Vagina (tissue), 2 donors: ENCODE measurements at places on chromosomes 3 and 15. TPM values are rescaled to one million over a fixed set of nuclear protein-coding genes. Genes with fewer than 3 reads are reported as not detected.

Gene PLA2G4D
- total RNA-seq, result 26.5 TPM

Gene XCR1
- total RNA-seq, result not detected

GRCh38 chr3:156682501-156682900, 8.1 kb downstream of the TIPARP start:
- no peak for DNase-seq

DNA sequence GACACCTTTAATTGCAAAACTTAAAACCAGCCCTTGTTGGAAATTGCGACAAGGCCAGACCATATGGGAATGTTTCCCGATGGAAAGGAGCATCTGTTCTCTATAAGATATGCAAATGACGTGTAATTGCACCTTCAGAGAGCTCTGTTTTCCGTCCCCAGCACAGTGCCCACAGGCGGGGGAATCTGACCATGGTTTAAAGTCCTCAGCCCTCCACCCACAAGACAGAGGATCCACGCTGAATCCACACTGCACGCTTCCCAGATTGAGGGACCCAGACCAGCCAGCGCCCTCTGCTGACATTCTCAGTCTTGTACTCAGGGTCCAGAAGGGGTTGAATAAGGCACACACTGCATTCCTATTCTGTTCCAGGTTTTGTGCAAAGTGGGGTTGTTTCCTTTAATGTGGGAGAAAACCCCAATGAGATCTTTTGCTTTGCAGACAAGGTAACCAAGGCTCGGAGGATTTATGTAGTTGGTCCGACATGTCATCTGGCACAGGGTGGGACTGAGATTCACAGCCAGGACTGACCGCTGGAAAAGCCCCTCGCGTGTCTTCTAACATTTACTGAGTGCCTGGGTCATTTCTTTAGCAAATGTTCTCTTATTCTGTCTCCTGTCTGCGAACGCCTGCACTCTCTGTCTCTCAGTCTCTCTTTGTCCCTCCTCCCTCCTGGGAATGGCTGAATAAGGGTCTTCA, 36.8 kb upstream of the KLHL25 start:
- DNase-seq, result no peak

DNA sequence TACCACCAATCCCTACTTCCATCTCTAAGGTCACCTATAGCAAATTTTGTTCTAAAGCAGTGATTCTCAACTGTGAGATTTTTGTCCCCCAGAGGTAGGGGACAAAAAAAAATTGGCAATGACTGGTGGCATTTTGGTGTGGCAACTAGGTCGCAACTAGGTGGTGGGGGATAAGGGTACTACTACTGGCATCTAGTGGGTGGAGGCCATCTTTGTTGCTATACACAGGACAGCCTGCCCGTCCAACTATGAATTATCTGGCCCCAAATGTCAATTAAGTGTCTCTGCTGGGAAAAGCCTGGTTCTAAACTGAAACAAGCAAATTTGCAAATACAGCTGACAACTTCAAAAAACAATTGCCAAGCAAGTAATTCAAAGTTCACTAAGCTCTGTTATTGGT, 1.4 kb downstream of the MTMR10 start:
- no peak for DNase-seq

DNA sequence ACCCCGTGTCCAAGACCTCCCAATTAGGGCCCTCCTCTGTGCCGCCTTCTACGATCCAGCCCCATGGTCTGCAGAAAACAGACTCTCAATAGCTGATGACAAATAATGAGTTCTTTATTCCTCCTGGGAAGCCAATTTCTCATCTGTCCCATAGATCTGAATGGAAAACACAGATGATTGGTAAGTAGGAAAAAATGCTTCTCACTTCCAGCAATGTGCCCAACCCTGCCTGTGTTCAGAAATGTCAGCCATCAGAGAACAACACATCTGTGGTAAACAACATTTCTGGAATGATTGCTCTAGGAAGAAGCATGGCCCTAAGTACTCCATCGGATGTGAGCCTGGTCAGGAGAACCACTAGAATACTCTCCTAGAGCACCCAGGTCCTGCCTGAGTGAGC, 240.5 kb upstream of the HES1 start:
- DNase-seq, result no peak

DNA sequence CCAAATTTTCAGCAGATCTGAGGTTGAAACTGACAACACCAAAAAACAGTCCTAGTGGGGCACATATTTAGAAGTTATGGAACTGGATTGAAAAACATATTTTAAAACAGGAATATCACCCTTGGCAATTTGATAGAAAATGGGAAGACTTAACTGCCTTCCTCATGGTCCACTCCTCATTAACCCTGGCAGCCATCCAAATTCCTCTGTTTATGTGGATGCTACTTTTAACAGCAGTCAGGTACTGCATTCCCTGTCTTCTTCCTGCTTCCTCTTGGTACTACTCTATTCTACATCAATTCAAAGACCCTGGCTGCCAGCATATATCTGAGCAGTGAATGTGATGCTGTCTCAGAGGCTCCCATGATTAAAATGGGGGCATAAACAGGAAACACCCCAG, 54.3 kb downstream of the PDE8A start:
- DNase-seq, result no peak

GRCh38 chr3:634511-634910, 437.9 kb downstream of the CHL1 start:
- no peak for DNase-seq

DNA sequence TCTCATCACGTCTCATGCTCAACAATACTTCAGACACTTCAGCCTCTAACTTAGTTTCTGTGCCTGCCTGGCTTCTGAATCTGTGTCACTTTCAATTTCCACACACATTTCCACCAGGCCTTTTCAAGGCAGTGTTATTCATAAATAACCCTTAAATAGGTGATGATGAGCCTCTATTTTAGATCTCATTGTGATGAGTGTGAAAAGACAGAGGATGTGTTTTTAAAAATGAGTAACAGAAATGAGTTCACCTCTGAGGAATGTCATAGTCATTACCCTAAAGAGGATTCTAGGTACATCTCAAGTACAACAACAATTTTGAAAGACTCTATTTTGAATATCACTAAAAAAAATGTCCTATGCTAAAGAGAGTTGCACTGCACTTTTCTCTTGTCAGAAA, 64.6 kb downstream of the STAC start:
- DNase-seq, result no peak

DNA sequence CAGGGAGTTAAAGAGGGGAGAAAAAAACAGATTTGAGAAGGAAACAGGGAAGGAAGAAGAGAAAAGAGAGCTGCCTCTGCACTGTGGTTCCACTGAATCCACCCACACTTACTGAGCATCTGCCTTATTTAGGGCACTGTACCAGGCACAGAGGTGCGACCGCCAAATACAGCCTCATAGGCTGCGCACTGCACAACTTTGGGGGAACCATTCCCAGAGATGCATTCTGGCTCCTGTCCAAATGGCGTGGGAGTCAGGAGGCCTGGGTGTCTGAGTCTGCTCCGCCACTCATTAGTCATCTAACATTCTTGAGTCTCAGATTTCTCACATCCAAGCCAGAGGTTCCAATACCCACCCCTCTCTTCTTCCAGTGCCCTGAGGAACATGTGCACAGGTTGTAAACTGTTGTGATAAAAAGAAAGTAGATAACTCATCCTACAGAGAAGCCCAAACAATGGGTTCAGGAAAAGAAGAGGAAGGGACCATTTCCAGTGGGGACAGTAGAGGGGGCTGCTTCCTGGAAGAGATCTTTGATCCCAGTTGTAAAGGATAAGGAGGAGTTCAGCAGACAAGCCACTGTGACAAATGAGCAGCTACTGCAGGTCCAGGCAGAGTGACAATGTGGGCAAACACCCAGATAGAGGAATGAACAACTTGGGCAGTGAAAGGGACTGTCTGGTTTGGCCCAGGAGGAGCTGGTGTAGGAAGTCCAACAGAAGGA, 254.6 kb downstream of the UACA start:
- DNase-seq, result no peak

GRCh38 chr3:183824761-183825455, 469 bp downstream of the MAP6D1 start:
- DNase-seq, result no peak

GRCh38 chr15:91872356-91873137, 19.0 kb downstream of the SLCO3A1 start:
- DNase-seq, result no peak

DNA sequence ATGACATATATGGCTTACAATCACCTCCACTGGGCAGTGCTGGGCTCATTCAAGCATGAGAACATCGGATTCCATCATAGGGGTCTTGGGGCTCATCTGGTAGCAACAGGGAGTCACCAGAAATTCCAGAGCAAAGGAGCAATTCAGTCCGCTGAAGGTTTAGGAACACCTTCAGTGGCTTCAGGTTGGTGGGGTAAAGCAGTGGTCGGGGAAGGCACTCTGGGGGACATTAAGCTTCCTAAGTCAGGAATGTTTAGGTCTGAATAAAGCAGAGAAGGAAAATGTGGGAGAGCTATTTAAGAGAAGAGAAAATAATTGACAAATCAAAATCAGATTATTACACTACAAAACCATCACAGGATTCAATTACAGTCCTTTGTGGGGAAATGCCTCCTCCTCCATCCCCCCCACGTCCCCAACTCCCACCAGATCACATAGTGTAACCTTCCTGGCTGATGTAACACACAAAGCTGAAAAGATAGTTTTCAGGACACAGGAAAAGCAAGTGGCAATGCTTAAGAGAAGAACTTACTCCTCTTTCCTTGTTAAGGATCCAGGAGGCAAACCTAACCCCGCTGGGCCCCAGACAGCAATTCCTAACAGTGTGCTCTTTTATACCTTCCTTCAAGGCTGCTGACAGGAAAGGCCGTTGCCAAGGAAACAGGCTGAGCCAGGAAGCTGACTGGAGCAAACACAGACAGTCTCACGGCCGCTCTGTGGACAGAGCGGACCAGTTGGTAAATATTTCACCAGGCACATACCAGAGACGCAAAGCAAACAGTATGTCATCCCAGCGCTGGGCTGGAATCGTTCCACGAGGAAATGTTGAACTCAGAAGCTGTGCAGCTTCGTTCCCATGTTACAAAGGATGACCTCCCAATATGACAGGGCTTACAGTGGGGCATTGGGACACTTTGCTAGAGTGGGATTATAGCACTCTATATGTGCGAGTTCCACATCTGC, 57.5 kb upstream of the LMCD1 start:
- DNase-seq, result no peak

DNA sequence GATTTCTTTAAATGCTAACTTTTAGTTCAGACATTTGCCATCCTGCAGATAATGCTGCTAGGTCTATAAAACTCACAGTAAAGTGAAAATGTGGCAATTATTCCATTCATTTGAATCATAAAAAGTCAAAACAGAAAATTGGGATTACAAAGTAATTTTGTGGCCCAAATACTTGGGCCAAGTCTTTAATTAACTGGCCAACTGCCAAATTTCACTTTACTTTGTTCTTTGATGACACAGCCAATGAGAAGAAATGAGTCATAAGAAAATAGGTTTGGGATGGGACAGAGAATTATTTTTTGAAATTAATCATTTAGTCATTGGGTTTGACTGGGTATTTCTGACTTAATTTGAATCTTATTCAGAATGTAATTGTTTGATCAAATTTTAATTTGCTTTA, 89.8 kb upstream of the SLC2A2 start:
- DNase-seq, result no peak
